ENCODE measurements at places on chromosomes 3 and 15.

DNA sequence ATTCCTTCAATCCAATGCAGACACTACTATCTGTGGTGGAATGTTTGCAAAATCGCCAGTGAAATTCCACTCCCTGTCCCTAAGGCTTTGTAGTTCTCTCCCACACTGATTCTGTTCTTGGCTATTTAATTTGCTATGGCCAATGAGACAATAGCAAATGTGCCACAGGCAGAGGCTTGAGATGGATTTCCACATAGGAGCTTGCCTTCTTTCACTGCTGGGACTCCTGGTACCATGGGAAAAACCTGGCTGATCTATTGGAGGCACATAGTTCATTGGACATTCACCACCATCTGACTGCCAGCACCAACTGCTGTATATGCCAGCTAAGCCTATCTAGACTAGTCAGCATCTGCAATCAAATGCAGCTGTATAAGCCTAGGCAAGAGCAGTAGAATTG, 103.8 kb downstream of the NR1D2 start:
- no peak for DNase-seq

GRCh38 chr3:114418724-114419543, 125.1 kb downstream of the TIGIT start:
- DNase-seq: peak; percentile 75

DNA sequence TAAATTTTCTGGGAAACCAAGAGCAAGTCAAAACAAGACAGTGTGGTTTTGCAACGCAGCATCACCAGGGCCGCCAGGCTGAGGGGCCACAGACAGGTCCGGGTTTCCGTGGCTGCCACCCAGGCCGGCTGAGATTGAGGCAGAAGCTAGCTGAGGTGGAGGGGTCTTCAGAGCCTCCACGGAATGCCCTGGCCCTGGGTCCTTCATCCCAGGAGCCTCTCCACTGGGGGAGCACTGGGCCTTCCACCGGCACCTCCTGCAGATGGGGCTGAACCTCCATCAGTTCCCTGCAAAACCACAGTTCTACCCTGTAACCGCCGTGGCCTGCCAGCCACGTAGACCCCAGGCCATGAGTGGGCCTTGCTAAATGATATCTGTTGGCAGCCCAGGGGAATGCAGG, 152.7 kb downstream of the CHSY1 start:
- DNase-seq: no peak

DNA sequence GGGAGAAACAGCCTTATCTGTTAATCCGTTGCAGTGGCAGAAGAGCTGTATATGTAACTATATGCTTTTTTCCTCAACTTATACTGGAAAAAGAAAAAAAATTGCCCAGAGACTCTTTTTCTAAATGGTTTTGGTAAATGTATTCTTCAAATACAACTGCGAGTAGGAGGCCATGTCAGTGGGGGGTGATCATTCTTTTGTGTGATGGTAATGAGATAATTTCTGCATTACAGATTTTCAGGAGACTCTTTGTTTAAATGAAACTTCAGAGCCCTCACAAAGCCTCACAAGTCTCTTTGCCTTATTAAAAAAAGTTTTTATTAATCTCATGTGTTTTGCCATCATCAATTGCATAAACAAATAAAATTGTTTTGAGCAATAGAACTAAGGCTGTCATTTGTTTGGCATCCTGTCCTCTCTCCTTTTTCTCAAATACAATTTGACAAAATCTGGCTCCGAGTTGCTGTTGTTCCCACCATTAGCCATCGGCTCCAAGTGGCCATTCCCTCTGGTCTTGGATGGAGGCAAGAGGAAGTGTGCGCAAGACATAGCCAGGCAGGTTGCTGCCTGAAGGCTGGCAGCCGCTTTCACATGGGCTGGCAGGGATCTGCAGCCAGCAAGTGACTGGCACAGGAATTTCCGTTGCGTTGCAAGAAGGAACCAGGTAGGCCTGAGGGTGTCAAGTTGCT, 116.7 kb downstream of the FNDC3B start:
- no peak for DNase-seq

DNA sequence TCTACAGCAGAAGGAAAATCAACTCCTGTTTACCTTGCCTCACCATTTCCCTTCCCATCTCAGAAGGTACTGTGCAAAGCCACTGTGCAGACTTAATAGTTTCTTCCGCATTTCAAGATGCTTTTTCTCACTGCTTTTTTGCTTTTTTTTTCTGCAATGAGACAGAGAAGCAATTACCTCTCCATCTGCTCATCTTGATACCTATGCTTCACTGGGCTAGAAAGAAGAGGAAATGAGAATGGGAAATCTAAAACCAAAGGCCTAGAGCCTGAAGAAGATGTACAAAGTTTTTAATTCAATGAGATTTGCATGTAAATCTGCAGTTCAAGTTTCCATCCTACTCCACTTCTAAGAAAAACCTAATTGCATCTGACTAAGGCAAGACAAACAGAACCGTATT, 238.1 kb upstream of the SETMAR start:
- DNase-seq: no peak

- peak; percentile 66 for DNase-seq
Observed at GRCh38 chr3:10263646-10264363, 15.5 kb downstream of the TATDN2 start.

DNA sequence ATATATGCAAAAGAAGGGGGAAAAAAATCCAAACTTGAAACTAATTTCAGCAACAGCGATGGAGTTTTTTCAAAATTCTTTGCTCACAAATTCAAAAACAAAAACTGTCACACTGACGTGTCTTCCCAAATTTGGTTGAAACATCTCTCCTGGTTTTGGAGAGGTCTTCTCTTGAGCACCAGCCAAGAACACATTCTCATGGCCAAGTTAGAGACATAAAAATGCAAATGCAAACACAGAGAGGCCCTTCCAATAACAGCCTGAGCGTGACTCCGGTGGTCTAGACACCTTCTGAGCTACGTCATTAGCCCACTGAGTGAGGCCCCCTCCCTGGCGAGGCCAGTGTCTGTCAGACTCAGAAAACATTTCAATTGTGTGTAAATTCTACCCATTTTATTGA, 436.0 kb upstream of the PROK2 start:
- no peak for DNase-seq
